ENCODE measurements at places on chromosomes 5 and 9. TPM values are rescaled to one million over a fixed set of nuclear protein-coding genes. Genes with fewer than 3 reads are reported as not detected.
A peak's percentile ranks its signal among the peaks of the same experiment; 100 is the strongest.

DNA sequence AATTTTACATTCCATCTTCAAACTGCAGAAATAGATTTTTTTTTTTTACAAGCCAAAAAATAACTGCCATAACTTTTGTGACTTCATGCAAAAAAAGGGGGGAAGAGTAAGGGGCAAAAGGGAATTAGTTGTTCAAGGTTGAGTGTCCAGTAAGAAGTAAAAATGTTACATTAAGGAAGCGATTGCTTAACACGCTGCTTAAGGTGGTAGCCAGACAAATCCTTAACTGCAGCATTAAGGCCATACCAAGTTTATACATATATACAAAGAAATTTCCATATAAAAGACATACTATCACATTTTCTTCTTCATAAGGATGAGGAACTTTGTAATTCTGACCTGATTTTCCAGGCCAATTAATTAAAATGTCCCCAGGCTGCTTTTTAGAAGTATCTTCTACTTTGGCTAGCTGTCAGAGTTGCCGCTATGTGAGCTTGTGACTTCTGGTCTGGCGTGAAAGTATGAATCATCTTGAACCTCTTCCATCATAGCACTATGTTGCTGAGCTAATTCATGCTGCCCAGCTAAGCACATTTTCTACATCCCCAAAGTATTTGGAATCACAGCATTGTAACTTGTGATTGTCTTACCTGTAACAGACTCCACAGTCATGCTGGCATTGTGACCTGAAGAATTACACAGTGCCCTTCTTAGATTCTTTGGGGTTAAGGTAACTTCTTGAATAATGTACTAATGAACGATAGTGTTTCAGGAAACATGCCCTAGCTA lies 40.0 kb downstream of the G3BP1 start:
- H3K4me1 ChIP-seq, result no peaks in the 10 kb centered on the region
- H3K36me3 ChIP-seq, result no peaks in the 10 kb centered on the region
- H3K27ac ChIP-seq, result no peak overlapping the region
- no peaks in the 10 kb centered on the region for H3K27me3 ChIP-seq
- no peak for DNase-seq
- no peak overlapping the region for H3K4me3 ChIP-seq

Gene FEM1C
- total RNA-seq, result 14.9 TPM

GRCh38 chr5:25295067-25295466 lies 650.3 kb upstream of the CDH10 start:
- H3K4me3 ChIP-seq, result no peak overlapping the region
- no peaks in the 10 kb centered on the region for H3K4me1 ChIP-seq
- H3K36me3 ChIP-seq, result no peaks in the 10 kb centered on the region
- H3K27ac ChIP-seq, result no peak overlapping the region

Gene GPR151
- not detected for total RNA-seq

DNA sequence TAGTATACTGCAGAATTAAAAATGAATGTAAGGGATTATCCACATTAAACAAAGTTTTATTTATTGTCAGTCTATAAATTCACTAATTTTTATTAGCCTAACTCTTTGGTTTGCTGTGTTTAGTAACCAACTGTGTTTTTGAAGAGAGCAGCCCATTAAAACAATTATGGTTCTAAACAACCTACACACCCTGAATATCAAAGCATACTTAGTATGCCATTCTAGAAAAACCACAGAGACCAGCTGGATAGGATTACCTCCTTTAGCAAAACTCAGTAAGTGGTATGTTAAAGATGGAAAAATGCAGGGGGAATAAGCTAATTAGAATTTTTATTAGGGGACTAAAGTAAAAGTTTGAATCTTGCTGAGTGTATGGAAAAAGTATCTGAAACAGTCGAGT lies 1981.7 kb upstream of the NUDT12 start:
- no peak overlapping the region for H3K4me3 ChIP-seq
- H3K27me3 ChIP-seq, result no peaks in the 10 kb centered on the region
- H3K4me1 ChIP-seq, result no peaks in the 10 kb centered on the region
- no peak for DNase-seq
- H3K36me3 ChIP-seq, result no peaks in the 10 kb centered on the region

GRCh38 chr5:134133188-134133994 lies 18.9 kb downstream of the TCF7 start:
- H3K27ac ChIP-seq, result peak overlapping the region; percentile 97
- no peaks in the 10 kb centered on the region for H3K27me3 ChIP-seq
- H3K4me1 ChIP-seq, result peaks cover 97% of the 10 kb centered on the region

GRCh38 chr5:120655828-120656435 lies 191.8 kb downstream of the PRR16 start:
- H3K27ac ChIP-seq, result no peak overlapping the region
- H3K4me3 ChIP-seq, result no peak overlapping the region
- H3K4me1 ChIP-seq, result no peaks in the 10 kb centered on the region

Gene ZNF367
- total RNA-seq, result 4.4 TPM

DNA sequence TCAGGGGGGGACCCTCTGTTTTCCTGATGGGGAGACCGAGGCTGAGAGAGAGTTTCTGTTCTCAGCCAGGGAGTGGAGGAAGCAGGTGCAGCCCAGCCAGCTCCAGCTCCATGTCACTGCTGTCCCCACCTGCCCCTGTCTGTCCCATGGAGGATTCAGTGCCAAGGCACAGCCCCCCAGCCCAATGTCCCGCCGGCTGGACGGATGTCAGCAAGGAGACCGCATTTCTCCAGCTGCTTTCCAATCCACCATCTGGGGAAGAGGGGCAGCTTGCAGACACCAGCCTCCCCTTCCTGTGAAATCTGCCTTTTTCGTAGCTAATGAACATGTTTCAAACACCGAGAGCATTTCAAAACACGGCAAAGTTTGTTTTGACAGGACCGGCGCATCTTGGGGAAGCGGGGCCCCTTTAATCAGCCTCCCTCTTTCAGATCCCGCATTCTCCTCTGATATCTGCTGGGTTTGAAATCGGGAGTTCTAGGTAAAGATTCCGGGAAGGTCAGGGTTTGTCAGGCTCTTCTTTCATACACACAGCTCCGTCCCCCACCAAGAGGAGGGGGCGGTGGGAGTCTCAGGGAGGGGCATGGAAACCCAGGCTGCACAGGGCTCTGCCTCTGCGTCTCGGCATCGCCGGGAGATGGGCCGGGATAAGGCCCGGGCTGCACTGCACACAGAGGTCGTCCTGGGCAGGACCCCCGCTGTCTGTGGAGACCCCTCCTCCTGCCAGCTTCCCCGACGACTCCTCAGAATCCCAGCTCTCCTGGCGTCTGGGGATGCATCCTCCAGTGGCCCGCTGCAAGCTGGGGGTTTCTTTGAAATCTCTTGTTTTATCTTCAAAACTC lies 74.8 kb downstream of the NEK6 start:
- no peak for DNase-seq
- no peak overlapping the region for H3K27ac ChIP-seq
- no peaks in the 10 kb centered on the region for H3K4me1 ChIP-seq
- H3K27me3 ChIP-seq, result no peaks in the 10 kb centered on the region
- H3K4me3 ChIP-seq, result no peak overlapping the region
- no peaks in the 10 kb centered on the region for H3K36me3 ChIP-seq

Gene UGT3A1
- not detected for total RNA-seq

GRCh38 chr5:158847772-158848171 lies 251.9 kb downstream of the EBF1 start:
- H3K4me1 ChIP-seq, result no peaks in the 10 kb centered on the region
- H3K4me3 ChIP-seq, result no peak overlapping the region
- H3K27ac ChIP-seq, result no peak overlapping the region
- no peak for DNase-seq
- no peaks in the 10 kb centered on the region for H3K36me3 ChIP-seq
- H3K27me3 ChIP-seq, result no peaks in the 10 kb centered on the region

Gene MTMR12
- total RNA-seq, result 23.8 TPM

Gene EPB41L4B
- not detected for total RNA-seq

GRCh38 chr9:21624675-21625644 lies 142.8 kb upstream of the IFNE start:
- no peak overlapping the region for H3K27ac ChIP-seq
- H3K4me1 ChIP-seq, result peaks cover 9% of the 10 kb centered on the region
- no peak overlapping the region for H3K4me3 ChIP-seq

Gene PLAC8L1
- total RNA-seq, result 1.5 TPM

GRCh38 chr5:124236361-124237205 lies 509.9 kb downstream of the ZNF608 start:
- H3K27ac ChIP-seq, result no peak overlapping the region
- H3K36me3 ChIP-seq, result no peaks in the 10 kb centered on the region
- no peaks in the 10 kb centered on the region for H3K4me1 ChIP-seq
- no peak for DNase-seq

Gene PCDHA4
- total RNA-seq, result not detected
